ENCODE measurements at places on chromosomes 6 and 20.

DNA sequence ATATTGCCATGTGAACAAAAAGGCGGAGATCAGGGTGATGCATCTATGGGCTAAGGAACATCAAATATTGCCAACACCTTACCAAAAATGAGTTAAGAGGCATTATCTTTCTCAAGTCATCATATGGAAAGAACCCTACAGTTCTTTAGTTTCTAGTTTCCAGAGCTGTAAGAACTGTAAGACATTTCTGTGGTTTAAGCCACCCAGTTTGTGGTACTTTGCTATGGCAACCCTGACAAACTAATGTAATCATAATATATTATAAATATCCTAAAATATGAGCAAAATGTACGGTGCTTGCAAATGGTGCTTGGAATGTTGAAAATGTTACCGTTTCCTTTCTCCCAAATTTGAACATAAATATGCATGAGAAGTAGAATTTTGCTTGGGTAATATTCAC is 349.6 kb downstream of the PHF3 start:
- DNase-seq = no peak

- no peak for DNase-seq
These were observed 109.3 kb upstream of the MTHFD1L start for GRCh38 chr6:150756173-150756572.

GRCh38 chr6:149855741-149856140 is 8.4 kb downstream of the LRP11 start:
- no peak for DNase-seq

GRCh38 chr6:138430361-138431145 is 26.5 kb downstream of the HEBP2 start:
- no peak for DNase-seq

DNA sequence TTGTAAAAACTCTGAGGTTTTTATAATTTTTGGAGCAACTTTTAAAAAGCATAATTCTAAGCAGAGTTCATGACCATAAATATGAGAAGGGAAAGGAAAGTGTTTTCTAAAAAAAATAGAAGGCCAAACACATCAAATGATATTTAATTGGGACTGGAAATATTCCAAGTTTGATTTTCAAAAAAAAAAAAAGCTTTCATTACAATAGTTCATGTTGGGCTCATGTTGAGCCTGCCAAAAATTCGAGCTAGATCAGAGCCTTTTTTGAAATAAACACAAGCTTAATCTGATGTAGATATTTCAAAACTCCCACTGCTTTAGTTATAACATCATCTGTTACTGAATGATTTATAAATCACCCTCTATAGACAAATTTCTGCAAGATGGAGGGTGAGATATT is 163.4 kb upstream of the DEFB112 start:
- no peak for DNase-seq

DNA sequence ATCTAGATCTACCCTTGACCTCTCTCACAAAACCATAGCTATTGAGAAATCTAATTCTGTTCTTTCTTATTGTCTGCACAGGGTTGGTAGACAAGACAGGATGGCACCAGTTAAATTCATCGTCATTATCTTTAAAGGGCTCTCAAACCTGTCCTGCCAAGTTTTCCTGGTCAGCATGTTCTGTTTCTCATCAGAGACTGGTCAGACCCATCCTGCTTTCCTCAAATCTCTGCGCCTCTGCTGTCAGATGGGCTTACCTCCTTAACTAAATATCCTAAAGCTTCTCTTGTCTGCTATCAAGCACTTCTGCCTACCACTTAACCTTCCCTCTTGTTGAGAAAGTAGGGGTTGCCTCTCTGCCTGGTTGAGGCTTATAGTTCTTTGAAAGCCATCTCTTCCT is 125.2 kb downstream of the MYO6 start:
- no peak for DNase-seq

GRCh38 chr6:41579088-41579610 is 33.0 kb downstream of the FOXP4 start:
- DNase-seq = no peak

DNA sequence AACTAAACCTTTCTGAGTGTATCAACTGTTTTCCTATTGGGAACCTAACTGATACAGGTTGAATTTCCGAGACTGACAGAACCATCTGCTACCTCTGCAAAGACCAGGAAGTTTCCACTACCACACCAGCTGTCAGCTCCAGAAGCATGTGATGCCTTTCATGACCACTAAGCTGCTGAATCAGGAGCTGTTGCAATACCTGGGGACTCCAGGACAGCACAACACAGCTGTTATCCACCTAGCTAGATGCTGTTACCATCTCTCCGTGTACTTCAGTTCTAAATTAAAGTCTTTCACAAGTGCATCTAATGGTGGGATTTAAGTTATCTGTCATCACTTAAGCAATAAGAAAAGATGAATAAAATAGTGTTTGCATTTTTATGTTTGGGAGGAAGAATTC is 158.2 kb upstream of the IMPG1 start:
- DNase-seq = no peak

- DNase-seq = no peak
These were observed 80.4 kb upstream of the CD93 start for GRCh38 chr20:23166563-23166962.

DNA sequence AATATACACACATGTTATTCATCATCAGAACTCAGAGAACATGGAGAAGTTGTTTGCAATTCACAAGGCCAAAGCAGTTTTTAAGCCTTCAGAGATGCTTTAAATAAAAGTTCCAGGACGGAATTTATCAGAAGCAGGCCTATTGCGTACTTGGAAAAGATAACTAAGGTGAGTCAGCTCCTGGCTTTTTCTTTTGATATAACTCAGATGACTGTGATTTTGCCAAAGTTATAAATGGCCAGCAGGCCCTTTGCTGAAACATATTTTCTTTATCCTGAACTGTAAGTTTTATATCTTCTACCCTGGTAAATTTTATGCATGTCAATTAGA is 55.0 kb upstream of the PLCB1 start:
- no peak for DNase-seq

GRCh38 chr6:38150681-38151296 is 331.3 kb downstream of the ZFAND3 start:
- DNase-seq = no peak

DNA sequence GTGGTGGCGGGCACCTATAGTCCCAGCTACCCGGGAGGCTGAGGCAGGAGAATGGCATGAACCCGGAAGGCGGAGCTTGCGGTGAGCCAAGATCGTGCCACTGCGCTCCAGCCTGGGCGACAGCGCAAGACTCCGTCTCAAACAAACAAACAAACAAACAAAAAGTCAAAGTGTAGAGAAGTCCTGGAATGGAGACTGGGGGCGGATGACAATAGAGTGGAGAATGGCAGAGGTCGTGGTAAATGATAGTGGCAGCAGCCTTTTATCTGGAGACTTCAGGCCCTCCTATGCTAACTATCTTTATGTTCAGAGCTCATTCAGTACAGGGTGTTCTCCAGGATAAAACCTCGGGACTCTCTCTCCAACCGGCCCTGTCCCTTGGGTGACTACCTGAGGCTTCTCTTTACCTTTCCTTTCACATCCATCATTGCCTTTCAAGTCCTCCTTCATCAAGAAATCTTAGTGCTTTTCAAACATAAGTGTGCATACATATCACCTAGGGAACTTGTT is 1.4 kb upstream of the FKBPL start:
- DNase-seq = no peak

GRCh38 chr6:100614933-100615332 is 150.2 kb upstream of the SIM1 start:
- no peak for DNase-seq

DNA sequence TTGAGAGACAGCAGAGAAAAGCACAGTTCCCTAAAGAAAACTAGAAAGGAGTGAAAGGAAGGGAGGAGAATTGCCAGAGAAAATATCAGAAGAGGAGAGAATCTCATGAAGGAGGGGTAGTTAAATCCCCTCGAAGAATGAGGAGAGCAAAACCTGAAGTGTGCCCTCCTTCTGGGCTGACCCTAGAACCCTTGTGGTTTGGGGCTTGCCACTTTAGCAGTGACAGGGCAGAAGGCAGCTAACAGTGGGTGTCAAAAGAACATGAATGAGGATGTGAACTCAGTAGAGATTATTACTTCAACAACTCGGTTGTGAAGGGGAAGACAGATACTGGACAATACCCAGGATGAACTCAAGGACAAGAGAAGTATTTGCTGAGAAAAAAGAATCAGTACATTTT is 73.6 kb downstream of the RALGAPA2 start:
- DNase-seq = no peak

DNA sequence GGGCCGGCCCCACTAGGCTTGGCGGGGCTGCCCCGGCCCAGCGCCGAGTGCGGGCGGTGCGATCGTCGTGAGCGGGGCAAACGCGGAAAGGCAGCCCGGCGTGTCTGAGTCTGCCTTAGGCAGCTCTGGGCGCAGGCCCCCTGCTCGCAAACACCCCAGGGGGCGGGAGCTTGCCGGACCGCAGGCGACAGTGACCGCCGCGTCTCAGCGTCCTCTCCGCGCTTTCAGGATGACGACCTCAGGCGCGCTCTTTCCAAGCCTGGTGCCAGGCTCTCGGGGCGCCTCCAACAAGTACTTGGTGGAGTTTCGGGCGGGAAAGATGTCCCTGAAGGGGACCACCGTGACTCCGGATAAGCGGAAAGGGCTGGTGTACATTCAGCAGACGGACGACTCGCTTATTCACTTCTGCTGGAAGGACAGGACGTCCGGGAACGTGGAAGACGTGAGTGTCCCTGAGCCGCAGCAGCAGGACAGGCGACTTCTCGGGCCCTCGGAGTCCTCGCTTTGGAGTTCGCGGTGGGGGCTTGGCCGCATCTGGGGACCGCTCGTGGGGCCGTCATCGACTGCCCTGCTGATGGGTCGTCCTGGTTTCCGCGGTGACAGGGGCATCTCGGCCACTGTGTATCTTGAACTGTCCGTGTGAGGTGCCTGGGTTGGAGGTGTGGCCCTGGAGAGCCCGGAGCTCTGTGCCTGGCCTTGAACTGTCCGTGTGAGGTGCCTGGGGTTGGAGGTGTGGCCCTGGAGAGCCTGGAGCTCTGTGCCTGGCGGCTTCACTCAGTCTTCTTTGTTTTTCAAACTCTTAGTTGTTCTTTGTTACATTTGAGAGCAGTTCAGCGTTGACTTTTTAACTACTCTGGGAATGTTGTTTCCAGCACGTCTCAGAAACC is 786 bp downstream of the ADRM1 start:
- DNase-seq = no peak

GRCh38 chr6:161683400-161683799 is 409.5 kb upstream of the AGPAT4 start:
- no peak for DNase-seq
